ENCODE measurements at places on chromosomes 5 and 9.

GRCh38 chr9:100352201-100352726 is 478 bp downstream of the TEX10 start:
- DNase-seq = peak; percentile 32

- no peak for DNase-seq
Measured at GRCh38 chr5:108649106-108649505, 98.6 kb upstream of the FER start.

GRCh38 chr5:19488786-19489185 is 499.2 kb downstream of the CDH18 start:
- no peak for DNase-seq

DNA sequence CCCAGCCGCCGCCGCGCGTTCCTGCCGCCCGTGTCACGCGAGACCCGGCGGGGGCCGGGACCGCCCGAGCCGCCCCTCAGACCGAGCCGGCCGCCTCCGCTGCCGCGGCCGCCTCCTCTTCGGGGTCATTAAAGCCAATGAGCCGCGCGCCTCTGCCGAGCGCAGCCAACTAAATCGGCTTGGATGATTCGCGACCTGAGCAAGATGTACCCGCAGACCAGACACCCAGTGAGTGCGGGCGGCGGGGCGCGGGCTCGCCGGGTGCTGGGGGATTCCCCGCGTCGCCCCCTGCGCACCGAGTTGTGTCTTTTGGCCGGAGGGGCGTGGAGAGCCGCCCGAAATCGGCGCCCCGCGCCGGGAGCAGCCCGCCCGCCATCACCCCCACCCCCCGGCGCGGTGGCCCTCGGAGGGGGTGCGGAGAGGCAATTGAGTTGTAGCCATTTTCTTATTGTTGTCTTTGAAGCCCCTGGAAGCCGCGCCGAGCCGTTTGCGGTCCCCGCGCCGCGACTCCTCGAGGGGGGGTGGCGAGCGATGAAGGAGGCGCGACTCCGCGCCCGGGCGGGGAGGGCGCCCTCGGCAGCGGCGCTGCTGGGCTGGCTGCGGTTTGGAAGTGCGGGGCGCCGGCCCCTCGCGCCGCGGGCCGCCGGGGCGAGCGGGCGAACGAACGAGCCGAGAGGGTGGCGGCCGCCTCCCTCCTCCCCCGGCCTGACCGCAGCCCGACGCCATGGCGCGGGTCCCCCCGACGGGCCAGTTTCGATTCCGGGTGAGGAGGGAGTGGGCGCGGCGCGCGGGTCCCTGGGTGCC is 1.0 kb downstream of the TLE4 start:
- peak; percentile 42 for DNase-seq

- DNase-seq = no peak
Measured at GRCh38 chr5:67511911-67512310, 315.3 kb upstream of the CD180 start.

GRCh38 chr5:42718591-42718990 is 38.0 kb upstream of the CCDC152 start:
- DNase-seq = no peak

DNA sequence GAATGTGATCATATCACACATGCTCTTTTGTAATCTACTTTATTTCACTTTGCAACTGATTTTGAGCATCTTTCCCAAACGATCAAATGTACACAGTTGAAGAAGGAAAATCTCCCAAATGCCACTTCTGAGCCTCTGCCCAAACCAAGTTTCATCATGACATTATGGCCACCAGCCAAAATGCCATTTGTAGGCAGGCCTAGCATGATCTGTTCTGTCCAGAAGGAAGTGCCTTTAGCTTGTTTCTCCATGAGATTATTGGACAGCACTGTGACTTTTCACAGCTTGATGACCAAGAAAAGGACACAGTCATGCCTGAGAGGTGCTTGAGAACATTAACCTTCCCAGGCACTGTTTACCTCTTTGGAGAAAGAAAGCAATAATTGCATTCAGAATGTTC is 73.2 kb upstream of the PIP5K1B start:
- DNase-seq = no peak

DNA sequence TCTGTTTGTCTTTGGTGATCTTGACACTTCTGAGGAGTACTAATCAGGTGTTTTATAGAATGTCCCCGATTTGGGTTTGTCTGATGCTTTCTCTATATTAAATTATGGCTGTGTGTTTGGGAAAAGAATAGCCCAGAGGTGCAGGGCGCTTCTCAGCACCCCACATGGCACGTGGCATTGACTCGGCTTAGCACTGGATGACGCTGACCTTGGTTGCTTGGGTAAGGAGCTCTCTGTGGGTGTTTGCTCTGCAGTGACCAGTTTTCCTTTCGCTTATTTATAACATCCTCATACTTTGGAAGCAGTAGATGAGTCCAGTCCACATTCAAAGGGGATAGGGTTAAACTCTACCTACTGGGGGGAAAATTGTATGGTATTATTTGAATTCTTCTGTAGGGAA is 12.5 kb upstream of the FAM120AOS start:
- no peak for DNase-seq

Measured in H9 (cell line).